ENCODE measurements at places on chromosomes 7 and 10.
A peak's percentile ranks its signal among the peaks of the same experiment; 100 is the strongest.

GRCh38 chr7:142787783-142788182 lies 17.0 kb downstream of the PRSS2 start:
- H3K27me3 ChIP-seq = no peaks in the 10 kb centered on the region
- H3K4me3 ChIP-seq = no peak overlapping the region
- no peaks in the 10 kb centered on the region for H3K4me1 ChIP-seq
- H3K27ac ChIP-seq = no peak overlapping the region
- H3K36me3 ChIP-seq = no peaks in the 10 kb centered on the region

GRCh38 chr10:63437116-63437949 lies 28.4 kb downstream of the JMJD1C start:
- no peak overlapping the region for H3K4me3 ChIP-seq
- no peak overlapping the region for H3K27ac ChIP-seq
- no peak for DNase-seq
- H3K4me1 ChIP-seq = peaks cover 12% of the 10 kb centered on the region
- H3K27me3 ChIP-seq = no peaks in the 10 kb centered on the region

GRCh38 chr7:96701258-96701657 lies 8.4 kb downstream of the SEM1 start:
- no peaks in the 10 kb centered on the region for H3K27me3 ChIP-seq
- no peaks in the 10 kb centered on the region for H3K36me3 ChIP-seq
- H3K27ac ChIP-seq = no peak overlapping the region
- DNase-seq = no peak
- H3K4me1 ChIP-seq = peaks cover 4% of the 10 kb centered on the region

GRCh38 chr7:117648203-117648866 lies 168.5 kb downstream of the CFTR start:
- no peak overlapping the region for H3K27ac ChIP-seq
- no peak overlapping the region for H3K4me3 ChIP-seq
- H3K36me3 ChIP-seq = no peaks in the 10 kb centered on the region

DNA sequence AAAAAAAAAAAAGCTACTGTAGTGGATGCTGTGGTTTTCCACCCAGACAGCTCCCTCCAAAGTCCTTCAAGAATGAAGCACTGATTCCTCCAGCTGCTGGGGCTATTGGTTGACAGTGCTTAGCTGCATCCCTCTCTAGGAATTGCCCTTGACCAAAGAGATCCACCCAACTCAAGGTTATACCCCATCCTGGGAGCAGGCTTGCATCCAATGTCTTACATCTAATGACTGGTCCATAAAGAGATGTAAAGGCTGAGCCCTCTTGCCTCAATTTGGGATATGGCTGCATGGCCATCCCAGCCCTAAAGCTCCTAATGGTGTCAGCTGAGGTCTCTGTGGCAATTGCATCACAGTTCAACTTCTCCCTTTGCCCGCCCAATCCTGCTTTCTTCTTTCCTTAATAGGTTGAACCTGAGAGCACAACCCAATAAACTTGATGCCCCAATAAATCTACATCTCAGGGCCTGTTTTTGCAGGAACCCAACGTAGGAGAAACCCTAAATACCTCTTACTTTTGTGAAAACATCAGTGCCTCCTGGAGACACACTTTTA lies 4.4 kb downstream of the GPR37 start:
- peaks cover 65% of the 10 kb centered on the region for H3K27me3 ChIP-seq
- H3K4me1 ChIP-seq = no peaks in the 10 kb centered on the region
- DNase-seq = no peak
- H3K27ac ChIP-seq = no peak overlapping the region
- no peak overlapping the region for H3K4me3 ChIP-seq

- no peak overlapping the region for H3K4me3 ChIP-seq
- H3K27ac ChIP-seq = no peak overlapping the region
- DNase-seq = no peak
- H3K27me3 ChIP-seq = no peaks in the 10 kb centered on the region
These were observed 202.4 kb downstream of the ELFN1 start for GRCh38 chr7:1872191-1873069.

DNA sequence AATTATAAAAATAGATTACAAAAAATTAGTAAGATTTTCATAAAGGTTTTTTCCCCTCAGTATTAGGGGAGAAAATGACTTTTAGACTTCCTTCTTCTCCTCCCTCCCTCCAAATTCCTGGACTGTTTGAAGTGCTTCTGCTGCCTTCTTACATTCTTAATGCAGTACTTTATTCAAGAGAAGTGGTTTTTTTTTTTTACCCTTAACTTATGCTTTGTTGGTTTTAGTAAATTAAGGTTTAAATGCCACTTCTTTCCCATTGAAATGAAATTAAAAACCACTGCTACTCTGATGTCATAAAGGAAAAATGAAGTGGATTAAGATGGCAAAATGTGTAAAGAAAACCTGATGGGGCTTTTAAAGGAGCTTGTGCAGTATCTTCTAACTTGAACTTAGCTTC lies 140.7 kb downstream of the VTI1A start:
- H3K27ac ChIP-seq = no peak overlapping the region
- H3K36me3 ChIP-seq = no peaks in the 10 kb centered on the region
- DNase-seq = peak; percentile 7

DNA sequence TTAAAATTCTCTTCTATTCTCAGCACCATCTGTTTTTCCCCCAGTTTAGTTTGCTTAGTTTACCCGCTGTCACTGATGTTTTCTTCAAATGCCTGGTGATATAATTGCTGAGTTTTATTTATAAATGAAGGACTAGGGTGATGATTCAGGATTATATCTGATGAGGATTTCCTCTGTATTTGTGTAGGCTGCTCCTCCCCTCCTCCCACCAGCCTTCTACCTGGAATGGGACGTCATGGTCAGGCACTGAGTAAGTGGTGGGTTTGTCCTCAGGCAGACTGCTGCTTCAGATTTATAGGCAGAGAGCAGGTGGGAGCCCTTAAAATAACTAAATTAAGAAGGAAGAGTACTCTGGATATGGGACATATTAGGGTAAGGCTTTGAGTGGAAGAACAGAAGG lies 35.8 kb downstream of the PALS2 start:
- no peak for DNase-seq
- H3K36me3 ChIP-seq = no peaks in the 10 kb centered on the region
- no peaks in the 10 kb centered on the region for H3K27me3 ChIP-seq
- no peak overlapping the region for H3K4me3 ChIP-seq

DNA sequence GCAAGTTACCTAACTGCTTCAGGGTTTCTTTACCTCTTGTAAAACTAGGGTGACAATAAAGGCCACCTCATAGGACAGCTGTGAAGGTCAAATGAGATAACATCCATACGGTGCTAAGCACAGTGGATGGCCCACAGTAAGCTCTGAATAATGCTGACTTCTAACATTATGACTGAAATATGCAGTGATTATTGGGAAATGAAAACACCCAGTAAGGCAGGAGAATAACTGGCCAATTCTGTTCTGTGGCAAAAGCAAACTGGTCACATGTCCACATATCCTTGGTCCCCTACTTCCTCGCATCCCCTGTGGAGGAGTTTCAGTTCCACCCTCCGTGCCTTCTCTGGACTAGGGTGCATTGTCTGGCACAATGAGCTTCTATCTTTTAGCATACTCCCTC lies 1.4 kb downstream of the CUBN start:
- peaks cover 14% of the 10 kb centered on the region for H3K4me1 ChIP-seq
- no peak overlapping the region for H3K27ac ChIP-seq
- no peaks in the 10 kb centered on the region for H3K27me3 ChIP-seq

DNA sequence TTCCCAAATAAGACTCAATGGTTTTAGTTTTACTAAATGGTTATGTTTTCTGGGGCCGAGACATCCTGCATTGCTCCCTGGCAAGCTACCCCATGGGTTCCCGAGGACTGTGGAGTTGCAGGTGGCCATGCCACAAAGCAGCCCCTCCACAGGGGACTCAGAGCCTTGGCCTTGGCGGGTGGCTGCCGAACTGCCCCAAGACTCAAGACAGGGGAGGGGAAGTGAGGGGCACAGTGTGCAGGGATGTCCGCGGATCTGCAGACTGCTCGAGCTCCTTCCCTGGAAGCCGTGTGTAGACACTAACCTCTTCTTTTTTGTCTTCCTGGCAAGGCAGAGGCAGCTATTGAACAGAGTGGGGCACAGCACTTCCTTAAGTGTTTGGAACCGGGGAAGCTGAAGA lies 154.6 kb downstream of the EBF3 start:
- H3K4me1 ChIP-seq = no peaks in the 10 kb centered on the region
- no peak for DNase-seq
- H3K27ac ChIP-seq = no peak overlapping the region
- no peaks in the 10 kb centered on the region for H3K36me3 ChIP-seq
- no peaks in the 10 kb centered on the region for H3K27me3 ChIP-seq

- no peaks in the 10 kb centered on the region for H3K36me3 ChIP-seq
- H3K4me3 ChIP-seq = no peak overlapping the region
- no peak for DNase-seq
- no peak overlapping the region for H3K27ac ChIP-seq
- H3K27me3 ChIP-seq = no peaks in the 10 kb centered on the region
- H3K4me1 ChIP-seq = no peaks in the 10 kb centered on the region
These were observed 1.7 kb upstream of the TMEM213 start for GRCh38 chr7:138796038-138796615.

DNA sequence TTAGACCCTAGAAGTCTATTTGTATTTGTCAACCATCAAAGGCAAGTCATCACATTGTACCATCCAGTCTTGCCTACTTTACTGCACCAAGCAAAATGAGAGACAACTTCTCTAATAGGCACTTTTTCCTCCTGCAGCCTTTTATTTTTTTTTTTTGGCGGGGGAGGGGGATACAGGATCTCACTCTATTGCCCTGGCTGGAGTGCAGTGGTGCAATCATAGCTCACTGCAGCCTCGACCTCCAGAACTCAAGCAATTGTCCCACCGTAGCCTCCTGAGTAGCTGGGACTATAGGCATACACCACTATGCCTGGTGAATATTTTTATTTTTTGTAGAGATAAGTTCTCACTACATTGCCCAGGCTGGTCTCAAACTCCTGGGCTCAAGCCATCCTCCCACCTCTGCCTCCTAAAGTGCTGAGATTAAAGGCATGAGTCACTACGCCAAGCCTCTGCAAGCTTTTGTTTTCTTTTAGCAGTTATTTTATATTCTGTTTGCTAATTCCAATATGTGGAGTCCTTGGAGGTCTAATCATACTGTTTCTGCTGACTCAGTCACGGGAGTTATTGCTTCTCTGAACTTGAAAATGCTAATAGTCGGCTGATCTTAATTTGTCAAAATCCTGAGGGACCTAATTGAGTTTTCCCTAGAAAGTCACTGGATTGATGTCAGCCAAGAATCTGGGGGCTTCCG lies 14.2 kb downstream of the KPNA7 start:
- H3K27me3 ChIP-seq = no peaks in the 10 kb centered on the region
- H3K27ac ChIP-seq = no peak overlapping the region
- no peaks in the 10 kb centered on the region for H3K4me1 ChIP-seq
- H3K4me3 ChIP-seq = no peak overlapping the region

- DNase-seq = no peak
- no peak overlapping the region for H3K4me3 ChIP-seq
- peaks cover 20% of the 10 kb centered on the region for H3K4me1 ChIP-seq
These were observed 4.0 kb upstream of the PLXNA4 start for GRCh38 chr7:132580277-132580676.

GRCh38 chr10:120517196-120517595 lies 60.2 kb downstream of the PLPP4 start:
- no peaks in the 10 kb centered on the region for H3K27me3 ChIP-seq
- no peaks in the 10 kb centered on the region for H3K36me3 ChIP-seq
- no peaks in the 10 kb centered on the region for H3K4me1 ChIP-seq

GRCh38 chr7:18873734-18874336 lies 243.6 kb downstream of the TWIST1 start:
- H3K27ac ChIP-seq = no peak overlapping the region
- no peaks in the 10 kb centered on the region for H3K36me3 ChIP-seq
- no peaks in the 10 kb centered on the region for H3K27me3 ChIP-seq
- H3K4me3 ChIP-seq = no peak overlapping the region

DNA sequence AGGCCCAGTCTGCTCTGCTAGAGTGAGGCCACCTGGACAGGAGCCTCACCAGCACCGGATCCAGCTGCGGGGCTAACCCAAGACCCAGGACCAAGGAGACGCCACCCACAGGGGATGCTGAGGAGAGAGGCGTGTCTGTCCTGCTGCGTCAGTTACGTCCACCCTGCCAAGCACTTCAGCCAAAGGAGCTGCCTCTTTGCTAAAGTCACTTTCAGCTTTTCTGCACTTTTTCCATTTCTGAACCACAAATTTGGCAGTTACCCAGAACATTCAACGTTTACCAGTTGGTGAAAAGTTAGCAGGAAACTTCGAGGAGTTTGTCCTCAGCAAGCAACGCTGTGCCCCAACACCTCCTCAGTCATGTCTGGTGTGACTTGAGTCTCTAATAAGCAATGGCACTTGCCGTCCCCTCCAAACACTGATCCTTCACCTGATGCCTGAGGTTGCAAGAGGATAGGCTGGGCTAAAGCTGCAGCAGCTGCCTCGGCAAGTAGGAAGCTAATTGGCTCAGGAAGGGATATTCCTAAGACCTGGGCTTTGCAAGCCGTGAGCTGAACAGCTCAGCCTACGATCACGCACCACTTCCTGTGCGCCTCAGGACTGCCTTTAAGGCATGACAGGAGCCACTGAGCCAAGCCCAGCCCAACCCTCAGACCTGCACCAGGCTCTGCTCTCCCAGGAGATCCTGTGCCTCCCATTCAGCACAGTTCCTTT lies 40.1 kb downstream of the KCNH2 start:
- peaks cover 55% of the 10 kb centered on the region for H3K27me3 ChIP-seq
- no peak overlapping the region for H3K4me3 ChIP-seq
- no peaks in the 10 kb centered on the region for H3K4me1 ChIP-seq
- H3K27ac ChIP-seq = no peak overlapping the region
- no peaks in the 10 kb centered on the region for H3K36me3 ChIP-seq

DNA sequence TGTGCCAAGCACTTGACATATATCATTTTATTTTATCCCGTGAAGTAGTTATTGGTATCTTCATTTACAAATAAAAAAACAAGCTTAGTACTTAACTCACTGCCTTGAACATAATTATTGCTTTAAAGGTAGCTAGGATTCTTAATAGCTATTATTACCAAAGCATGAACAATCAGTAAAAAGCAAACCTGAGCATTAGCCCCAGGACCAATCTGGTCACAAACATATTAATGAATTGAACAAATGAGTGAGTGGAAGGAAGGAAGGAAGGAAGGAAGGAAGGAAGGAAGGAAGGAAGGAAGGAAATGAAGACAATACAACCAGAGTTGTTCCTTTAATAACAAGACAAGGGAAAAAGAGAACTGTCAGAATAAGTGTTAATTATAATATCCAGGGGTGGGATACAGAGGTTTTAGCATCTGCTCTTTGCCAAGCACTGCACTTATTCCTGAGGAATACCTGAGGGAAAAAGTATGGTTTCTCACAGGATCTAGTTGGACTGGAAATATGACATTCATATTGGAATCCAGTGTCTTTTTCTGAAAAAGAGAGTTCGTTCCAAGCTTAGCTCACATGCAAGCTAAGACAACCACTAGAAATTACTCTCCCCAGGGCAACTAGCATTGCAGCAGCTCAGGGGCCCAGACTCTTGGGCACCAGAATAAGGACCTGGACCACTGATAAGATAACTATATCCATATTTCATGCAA lies 172.9 kb upstream of the MGMT start:
- H3K4me3 ChIP-seq = no peak overlapping the region
- no peaks in the 10 kb centered on the region for H3K4me1 ChIP-seq
- no peak overlapping the region for H3K27ac ChIP-seq

- H3K36me3 ChIP-seq = no peaks in the 10 kb centered on the region
- no peak overlapping the region for H3K27ac ChIP-seq
- H3K27me3 ChIP-seq = no peaks in the 10 kb centered on the region
- no peak overlapping the region for H3K4me3 ChIP-seq
- no peak for DNase-seq
- H3K4me1 ChIP-seq = peaks cover 3% of the 10 kb centered on the region
These were observed 92.5 kb downstream of the ELAPOR2 start for GRCh38 chr7:86966916-86967315.
